ENCODE measurements at places on chromosomes 4 and X. TPM values are rescaled to one million over a fixed set of nuclear protein-coding genes. Genes with fewer than 3 reads are reported as not detected.

PPP1R2C gene
- not detected for polyA plus RNA-seq

UGT2B11 gene
- not detected for polyA plus RNA-seq

NHSL2 gene
- 0.07 TPM for polyA plus RNA-seq

TMSB15C gene
- polyA plus RNA-seq: 0.75 TPM

DNA sequence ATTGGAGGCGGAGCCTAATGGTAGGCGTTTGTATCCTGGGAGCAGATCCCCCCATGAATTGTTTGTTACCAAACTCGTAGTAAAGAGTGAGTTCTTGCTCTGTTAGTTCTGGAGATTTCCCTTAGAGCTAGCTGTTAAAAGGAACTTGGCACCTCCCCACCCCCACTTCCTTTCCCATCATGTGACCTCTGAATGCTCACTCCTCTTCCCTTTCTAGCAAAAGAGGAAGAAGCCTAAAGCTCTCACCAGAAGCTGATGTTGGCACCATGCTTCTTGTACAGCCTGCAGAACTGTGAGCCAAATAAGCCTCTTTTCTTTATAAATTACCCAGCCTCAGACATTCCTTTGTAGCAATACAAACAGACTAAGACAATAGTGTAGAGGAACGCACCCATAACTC lies 13.8 kb upstream of the ATOH1 start:
- DNase-seq: no peak

DNA sequence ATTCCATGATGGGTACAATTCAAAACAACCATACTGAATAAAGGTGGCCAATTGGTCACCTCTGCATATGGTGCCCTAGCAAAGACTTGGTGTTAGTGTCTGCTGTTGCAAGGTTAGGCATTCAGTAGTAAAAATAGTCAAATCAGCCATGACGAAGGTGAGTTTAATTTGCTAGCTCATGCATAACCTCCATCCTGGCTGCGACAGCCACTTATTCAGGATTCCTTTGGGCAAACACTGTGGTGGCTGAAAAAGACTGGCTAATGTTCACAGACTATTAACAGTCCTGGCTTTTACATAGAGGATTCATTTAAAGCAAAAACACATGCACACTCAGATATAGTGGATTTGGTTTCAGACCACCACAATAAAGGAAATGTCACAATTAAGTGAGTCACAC lies 34.8 kb upstream of the MAP9 start:
- DNase-seq: no peak

DNA sequence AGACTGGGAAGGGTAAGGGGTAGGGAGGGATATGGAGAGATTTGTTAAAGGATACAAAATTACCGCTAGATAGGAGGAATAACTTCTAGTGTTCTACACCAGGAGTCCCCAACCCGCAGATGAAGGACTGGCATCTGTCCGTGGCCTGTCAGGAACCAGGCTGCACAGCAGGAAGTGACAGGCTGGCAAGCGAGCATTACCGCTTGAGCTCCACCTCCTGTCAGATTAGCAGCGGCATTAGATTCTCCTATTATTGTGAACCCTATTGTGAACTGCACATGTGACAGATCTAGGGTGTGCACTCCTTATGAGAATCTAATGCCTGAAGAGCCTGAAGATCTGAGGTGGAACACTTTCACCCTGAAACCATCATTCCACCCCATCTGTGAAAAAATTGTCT lies 27.9 kb upstream of the BBS7 start:
- DNase-seq: no peak

DNA sequence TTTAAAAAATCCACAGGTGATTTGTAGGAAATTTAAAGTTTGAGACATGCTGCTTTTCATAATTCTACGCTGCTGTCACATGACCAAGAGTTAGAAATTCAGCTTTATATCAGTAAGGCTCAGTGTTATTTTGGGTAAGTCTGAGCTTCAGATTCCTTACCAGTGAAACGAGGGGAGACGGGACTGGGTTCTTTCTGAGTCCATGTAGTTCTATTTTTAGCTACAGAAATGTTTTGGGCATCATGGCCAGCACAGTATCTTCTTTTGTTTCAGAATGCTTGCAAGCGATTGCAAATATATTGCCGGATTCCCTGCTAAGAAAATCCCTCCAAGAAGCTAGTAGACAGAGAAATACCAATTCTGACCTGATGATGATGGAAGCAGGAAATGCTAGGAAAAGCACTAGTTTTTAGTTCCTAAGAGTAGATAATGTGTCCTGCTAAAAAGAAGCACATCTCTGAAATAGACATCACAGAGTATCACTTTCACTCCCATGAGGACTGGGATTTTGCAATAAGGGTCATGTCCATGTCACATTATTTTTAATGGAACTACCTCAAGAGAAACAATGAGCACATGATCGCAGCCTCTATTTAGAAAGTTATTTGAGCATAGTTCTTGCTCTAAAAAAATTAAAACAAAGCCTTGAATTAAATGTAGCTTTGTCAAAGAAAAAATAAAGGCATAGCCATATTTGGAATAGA lies 10.9 kb downstream of the ATP1B4 start:
- DNase-seq: no peak

DNA sequence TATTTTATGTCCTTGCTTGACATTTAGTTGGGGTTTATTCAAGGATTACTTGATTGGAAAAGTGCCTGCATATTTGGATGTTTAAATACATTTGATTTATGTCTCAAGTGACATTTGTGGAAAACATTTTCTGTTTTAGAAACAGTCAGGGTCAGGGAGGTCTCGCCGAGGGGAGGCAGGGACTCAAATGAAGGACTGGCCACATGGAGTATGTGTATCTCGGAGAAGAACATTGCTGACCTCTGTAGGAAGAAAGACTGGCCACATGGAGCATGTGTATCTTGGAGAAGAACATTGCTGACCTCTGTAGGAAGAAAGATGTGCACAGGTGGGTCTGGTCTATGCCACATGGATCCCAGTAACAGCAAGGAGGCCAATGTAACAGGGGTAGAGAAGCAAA lies 233.6 kb downstream of the TRIML1 start:
- DNase-seq: no peak

- peak; percentile 53 for DNase-seq
Measured at GRCh38 chrX:40996886-40997530, 88.2 kb upstream of the USP9X start.

- no peak for DNase-seq
Measured at GRCh38 chr4:184014301-184014700, 109.2 kb downstream of the STOX2 start.

GRCh38 chrX:124902953-124903352 lies 416.7 kb upstream of the TEX13C start:
- no peak for DNase-seq

DNA sequence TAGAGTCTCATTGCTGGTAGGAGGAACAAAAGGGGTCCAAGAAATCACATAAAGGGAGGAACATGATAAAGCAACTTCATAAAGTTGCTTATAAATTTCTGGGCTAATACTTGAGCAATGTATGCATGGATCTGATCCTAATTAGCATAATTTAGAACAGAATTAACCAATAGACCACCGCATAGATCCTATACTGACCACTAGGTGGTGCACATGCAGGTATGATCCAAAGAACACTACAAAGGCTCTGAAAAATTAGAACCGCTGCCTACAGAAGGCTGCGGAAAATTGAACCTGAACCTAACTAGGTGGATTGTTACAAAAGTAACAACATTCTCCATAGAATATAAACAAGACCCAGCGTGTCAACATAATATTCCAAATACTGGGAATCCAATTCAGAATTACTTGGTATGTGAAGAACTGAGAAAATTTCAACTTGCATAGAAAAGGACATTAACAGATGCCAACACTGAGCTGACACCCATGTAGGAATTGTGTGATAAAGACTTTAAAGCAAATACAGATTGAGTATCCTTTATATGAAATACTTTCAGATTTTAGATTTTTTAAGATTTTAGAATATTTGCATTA lies 23.3 kb downstream of the BRCC3 start:
- no peak for DNase-seq

GRCh38 chrX:55710701-55711100 lies 6.8 kb upstream of the RRAGB start:
- peak; percentile 29 for DNase-seq

DNA sequence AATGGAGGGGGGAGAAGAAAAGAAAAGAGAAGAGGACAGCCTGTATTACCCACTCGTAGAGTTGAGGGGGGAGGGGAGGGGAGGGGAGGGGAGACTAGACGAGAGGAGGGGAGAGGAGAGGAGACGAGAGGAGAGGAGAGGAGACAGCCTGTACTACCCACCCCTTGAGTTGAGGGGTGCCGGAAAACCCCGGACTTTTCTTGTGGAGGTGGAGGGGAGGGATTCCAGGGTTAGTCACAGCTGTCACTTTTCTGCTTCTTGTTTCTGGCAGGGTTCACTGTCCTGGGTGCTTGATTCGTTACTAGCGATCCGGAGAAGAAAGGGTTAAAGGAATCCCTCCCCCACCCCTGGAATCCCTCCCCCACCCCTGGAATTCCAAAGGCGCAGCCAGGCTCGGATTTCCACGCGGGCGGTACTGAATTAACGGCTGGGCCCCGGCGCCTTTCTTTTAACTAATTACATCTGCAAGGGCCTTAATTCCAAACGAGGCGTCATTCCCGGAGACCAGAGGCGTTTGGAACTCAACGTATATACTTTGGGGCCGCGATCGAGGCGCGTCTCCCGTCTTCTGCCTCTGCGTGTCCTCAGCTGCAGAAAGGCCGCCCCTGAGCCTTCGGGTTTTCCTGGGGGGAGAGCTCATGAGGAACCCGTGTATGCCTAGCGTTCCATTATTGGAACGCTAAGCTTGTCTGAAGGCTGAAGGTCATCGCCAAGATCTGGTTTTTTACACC lies 20.1 kb upstream of the CSF2RA start:
- DNase-seq: no peak

GRCh38 chrX:131747173-131747572 lies 203.3 kb downstream of the OR13H1 start:
- DNase-seq: no peak

- peak; percentile 66 for DNase-seq
Measured at GRCh38 chrX:63656871-63657580, 128.0 kb downstream of the ARHGEF9 start.

DNA sequence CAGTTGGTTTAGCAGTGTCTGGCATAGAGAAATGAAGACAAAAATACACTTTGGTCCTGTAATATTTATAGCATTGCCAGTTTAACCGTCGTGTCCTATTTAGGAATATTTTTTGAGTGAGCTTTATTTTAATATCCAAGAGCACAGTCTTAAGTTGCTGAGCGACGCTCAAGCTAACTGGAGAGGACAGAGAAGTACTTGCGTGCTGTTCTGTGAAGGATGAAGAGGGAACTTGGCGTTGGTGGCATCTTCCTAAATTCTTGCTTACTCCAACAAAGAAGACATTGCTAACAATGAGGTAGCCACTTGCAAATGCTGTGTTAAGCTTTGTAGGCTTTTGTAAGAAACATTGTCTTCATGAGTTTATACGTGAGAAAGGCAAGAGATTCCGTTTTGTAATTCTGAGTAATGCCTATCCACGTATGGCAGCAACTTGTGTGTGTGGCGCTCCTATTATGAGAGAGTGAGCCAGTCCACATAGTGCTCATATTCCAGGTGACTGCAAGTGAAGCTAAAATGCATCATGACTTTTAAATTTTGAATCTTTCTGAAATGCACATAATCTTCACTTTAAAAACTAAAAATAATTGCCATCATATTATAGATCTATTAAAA lies 50.6 kb downstream of the SYNPO2 start:
- DNase-seq: no peak
